ENCODE measurements at places on chromosomes 5 and 9. TPM values are rescaled to one million over a fixed set of nuclear protein-coding genes. Genes with fewer than 3 reads are reported as not detected.

The CCDC180 gene
- total RNA-seq = 7.3 TPM

The SLC31A2 gene
- total RNA-seq = 5.2 TPM

The RBM27 gene
- 25.1 TPM for total RNA-seq

The WNK2 gene
- total RNA-seq = 4.7 TPM

The C5orf58 gene
- not detected for total RNA-seq

The PCDH12 gene
- total RNA-seq = 12.0 TPM

The PCDHGC4 gene
- 3.7 TPM for total RNA-seq

The PHF24 gene
- under 0.01 TPM for total RNA-seq

The MEGF10 gene
- total RNA-seq = 77.8 TPM

The NTRK2 gene
- 26.6 TPM for total RNA-seq

The SHISAL2B gene
- total RNA-seq = not detected

The IL5 gene
- total RNA-seq = not detected

The EPB41L4B gene
- 6.8 TPM for total RNA-seq

The SAPCD2 gene
- 1.0 TPM for total RNA-seq

The INSYN2B gene
- total RNA-seq = not detected

The SNCAIP gene
- total RNA-seq = 6.8 TPM

The CDKN2A gene
- total RNA-seq = not detected

The OLFML2A gene
- total RNA-seq = 65.8 TPM

The OR1Q1 gene
- total RNA-seq = not detected

The AMBP gene
- total RNA-seq = under 0.01 TPM

The ALDH1A1 gene
- 52.7 TPM for total RNA-seq

The SPINK1 gene
- not detected for total RNA-seq

The CDC25C gene
- total RNA-seq = 3.7 TPM

The ADRB2 gene
- total RNA-seq = 3.1 TPM

The GTF2H2 gene
- 21.9 TPM for total RNA-seq

The GCNT4 gene
- total RNA-seq = under 0.01 TPM

The KCNMB1 gene
- total RNA-seq = under 0.01 TPM

The IFNA2 gene
- total RNA-seq = not detected

The MBLAC2 gene
- 3.1 TPM for total RNA-seq

The SH3GL2 gene
- total RNA-seq = under 0.01 TPM

The LRRC19 gene
- total RNA-seq = not detected

The NR2F1-AS1 gene
- total RNA-seq = 5.2 TPM

The EPB41L4A gene
- total RNA-seq = 21.4 TPM

The SCGB3A1 gene
- total RNA-seq = 1.0 TPM

The PCDHA11 gene
- total RNA-seq = under 0.01 TPM

The SLC27A6 gene
- total RNA-seq = 1.6 TPM

The MIER3 gene
- 18.8 TPM for total RNA-seq

The GPR150 gene
- total RNA-seq = under 0.01 TPM

The PCDHB15 gene
- 4.2 TPM for total RNA-seq

The MYOZ3 gene
- 4.7 TPM for total RNA-seq

The WDR31 gene
- total RNA-seq = 2.1 TPM

The CBY3 gene
- not detected for total RNA-seq

The SMIM32 gene
- total RNA-seq = under 0.01 TPM

The ORM1 gene
- total RNA-seq = 1.6 TPM

The BRINP1 gene
- total RNA-seq = under 0.01 TPM

The IL33 gene
- 14.6 TPM for total RNA-seq

The TMC1 gene
- total RNA-seq = 0.52 TPM

The TMEM215 gene
- total RNA-seq = 0.52 TPM

The MAST4 gene
- 10.4 TPM for total RNA-seq

The PDE4D gene
- 59.0 TPM for total RNA-seq

The DAB2IP gene
- 12.5 TPM for total RNA-seq

The PLAA gene
- 28.2 TPM for total RNA-seq

The KIF4B gene
- under 0.01 TPM for total RNA-seq

The UAP1L1 gene
- 1.0 TPM for total RNA-seq

The FAM78A gene
- 14.6 TPM for total RNA-seq

The LHFPL2 gene
- total RNA-seq = 54.8 TPM

The CAMK2A gene
- 45.9 TPM for total RNA-seq

The C5orf46 gene
- not detected for total RNA-seq

The HSD17B3 gene
- 1.0 TPM for total RNA-seq
